ENCODE measurements at places on chromosomes 2 and 18.

DNA sequence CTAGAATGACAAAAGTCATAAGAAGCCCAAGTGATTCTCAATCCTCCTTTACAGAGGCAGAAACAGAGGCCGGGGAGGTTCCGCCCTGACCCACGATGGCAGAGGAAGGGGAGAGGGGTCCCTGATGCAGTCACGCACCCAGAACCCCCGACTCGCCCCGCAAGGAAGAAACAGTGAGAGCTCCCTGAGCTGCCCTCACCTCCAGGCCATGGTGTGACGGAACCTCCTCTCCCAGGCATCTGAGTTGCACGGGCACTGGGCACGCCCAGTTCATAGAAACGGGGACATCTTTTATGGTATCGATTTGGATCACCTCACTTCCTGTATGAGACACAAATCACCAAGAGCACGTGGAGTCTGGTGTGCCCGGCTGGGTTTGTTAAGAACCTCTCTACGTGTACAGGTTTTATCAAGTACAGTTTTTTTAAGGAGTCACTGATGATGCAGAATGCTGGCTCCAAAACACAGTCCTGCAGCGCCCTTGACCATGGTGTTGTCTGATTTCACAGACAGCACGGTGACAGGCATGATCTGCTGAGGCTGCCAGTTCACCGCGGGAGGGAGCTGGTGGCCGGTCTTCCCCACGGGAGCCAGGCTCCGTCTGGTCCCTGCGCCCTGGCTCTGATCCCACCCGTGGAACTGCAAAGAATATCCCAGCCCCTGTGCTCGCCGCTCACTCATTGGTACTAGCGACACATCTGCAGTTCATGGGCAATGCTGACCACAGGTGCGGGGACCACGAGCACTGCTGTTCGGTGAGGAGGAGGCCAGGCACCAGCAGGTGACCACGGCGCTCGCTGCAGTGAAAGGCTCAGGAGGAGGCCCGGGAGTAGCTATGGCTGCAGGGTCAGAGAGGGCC, 35.6 kb downstream of the PXDN start:
- no peak for DNase-seq

GRCh38 chr2:164976301-164976700, 21.0 kb upstream of the SLC38A11 start:
- DNase-seq: peak; percentile 66

- no peak for DNase-seq
These were observed 70.8 kb downstream of the INPP4A start for GRCh38 chr2:98515250-98515991.

DNA sequence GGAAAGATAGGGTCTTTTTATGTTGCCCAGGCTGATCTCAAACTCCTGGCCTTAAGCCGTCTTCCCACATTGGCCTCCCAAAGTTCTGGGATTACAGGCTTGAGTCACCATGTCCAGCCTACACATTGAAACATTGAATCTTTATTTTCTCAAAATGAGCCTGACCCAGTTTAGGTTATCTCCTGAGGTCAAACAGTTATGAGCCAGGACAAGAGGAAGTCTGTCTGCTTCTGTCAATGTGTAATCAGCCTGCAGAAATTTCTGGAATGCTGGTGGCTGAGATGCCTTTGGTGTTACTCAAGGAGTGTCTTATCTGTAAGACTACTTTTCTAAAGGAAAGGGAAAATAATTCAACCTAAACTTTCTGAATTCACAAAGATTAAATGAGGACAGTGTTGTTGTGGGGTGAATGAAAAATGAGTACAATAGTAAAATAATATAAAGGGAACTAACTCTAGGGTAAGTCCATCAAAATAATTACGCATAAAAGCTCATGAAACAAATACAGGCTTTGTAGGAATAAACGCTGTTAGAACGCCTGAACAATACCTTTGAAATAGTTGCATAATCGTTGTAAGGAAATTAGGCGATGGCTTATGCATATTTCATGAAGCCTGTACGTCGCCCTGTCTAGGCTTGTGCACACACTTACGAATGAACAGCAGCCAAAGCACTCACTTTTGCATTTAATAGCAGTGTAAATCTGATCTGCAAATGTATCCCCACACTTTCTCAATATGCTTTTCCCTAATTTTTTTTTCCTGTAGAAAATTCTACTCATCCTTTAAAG, 260.8 kb downstream of the RDH14 start:
- peak; percentile 27 for DNase-seq

DNA sequence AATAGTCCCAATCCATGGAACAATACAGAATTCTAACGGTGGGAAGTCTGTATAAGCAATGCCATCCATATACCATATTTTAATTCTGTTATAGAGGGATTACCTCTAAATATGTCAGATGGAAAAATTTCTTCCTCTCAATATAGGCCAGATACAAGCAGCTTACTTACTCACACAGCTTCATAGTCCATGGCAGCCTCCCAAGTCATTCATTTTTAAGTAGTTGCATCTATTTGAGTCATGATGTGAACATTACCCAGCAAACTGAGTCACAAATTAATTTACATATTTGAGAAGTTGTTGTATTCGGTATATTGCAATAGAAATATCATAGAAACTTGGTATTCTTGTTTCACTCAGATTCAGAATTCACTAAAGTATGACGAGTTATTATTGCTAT, 20.3 kb downstream of the TBR1 start:
- DNase-seq: no peak

DNA sequence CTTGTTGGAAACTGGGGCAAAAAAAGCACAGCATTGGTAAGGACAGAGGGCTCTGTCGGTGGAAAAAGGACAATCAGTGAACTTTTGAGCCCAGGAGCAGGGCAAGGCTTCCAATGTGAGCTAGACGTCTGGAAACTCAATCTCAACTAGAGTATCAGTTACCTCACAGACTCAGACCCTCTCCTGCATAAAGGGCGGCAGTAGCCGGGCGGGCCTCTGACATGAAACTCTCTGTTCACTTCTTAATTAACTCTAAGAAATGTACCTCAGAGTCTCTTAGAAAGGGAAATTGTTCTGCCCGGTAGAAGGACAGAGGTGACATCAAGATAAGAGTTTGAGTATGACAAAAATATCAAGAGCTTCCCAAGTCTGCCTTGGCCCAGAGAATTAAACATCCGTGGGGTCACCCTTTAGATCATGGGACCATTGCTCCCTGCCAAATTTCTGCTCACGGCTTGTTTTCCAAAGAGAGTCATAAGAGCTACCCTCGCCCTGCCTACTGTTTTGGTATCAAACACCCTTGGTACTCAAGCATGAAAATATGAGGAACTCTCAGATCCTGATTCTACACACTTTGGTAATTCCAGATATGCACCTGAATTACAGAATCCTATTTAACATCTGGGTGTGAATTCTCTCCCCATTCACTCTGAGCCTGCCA, 103.5 kb upstream of the PKDCC start:
- DNase-seq: no peak

- DNase-seq: peak; percentile 75
These were observed 214.1 kb downstream of the AGPS start for GRCh38 chr2:177606636-177607035.

DNA sequence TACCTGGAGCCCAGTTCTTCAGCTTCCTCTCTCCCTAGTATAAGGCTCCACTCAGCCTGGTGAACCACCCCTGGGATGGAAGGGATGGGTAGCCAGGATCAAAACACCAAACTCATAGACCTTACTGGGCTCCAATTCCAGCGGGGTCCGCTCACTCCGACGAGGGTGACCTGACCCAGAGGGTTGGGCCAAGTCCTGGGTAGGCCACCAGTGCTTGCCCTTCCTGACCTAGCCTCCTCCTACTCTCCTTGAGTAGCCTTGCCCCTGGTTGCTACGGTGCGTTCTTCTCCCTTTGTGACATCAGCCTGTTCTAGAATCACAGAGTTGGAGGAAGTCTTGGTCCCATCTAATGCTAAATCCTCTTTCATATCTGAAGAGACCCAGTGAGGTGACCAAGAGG, 537 bp upstream of the STAT4 start:
- no peak for DNase-seq

GRCh38 chr2:219274361-219274921, 4.7 kb upstream of the DNAJB2 start:
- no peak for DNase-seq

DNA sequence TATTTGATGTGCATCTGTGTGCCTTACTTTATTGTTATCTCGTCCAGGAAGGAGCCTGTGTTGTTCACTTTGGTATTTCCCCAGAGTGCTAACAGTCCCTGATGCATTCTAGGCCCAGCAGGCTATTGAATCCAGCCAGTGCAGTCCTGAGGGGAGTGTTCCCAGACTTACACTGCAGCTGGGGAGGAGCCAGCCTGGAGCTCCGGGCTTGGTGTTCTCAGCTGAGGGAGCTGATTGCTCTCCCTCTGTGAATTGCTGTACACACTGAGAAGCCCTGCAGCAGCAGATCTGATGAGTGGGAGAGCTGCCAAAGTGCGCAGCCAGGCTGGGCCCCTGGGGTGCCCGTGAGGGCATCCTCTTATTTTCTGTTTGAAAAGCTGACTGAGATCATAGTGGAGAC, 159.2 kb downstream of the GALNT3 start:
- DNase-seq: no peak

DNA sequence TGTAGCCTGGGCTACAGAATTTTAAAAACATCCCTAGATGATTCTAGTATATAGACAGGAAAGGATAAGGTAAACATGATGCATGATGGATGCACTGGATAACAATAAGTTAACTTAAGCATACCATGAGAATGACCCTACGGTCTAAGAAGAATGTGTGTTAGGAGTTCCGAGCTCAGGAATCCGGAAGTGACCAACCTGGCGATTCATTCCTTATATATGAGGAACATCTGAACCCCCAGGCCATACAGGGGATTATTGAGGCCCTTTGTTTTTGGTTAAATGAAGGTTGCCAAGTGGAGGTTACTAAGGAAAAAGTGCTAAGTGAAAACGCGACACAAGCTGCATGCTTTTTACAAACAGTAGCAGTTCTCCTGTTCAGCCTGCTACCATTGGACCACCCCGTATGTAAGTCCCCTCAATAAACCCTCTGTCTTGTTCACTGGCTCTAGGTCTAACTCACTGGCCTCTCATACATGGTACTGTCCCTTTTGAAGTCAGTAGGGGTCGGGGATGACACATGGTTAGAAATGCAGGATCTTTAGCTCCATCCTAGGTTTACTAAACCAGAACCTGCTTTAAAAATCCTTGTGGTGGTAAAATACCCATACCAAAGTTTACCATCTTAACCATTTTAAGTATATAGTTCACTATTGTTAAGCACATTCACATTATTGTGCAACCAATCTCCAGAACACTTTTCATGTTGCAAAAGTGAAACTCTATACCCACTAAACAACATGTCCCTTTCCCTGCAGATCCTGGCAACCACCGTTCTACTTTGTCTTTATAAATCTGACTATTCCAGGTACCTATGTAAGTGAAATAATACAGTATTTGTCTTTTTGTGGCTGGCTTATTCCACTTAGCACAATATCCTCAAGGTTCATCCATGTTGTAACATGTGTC, 111.0 kb upstream of the MAP4K3 start:
- no peak for DNase-seq
